Stimulated activated CD4-positive, alpha-beta T cell treated with anti-CD3 and anti-CD28 coated beads, Interleukin-15, amount 100 ng/mL, for 24 hours (primary cell): ENCODE measurements at places on chromosomes 3 and 15.
A peak's percentile ranks its signal among the peaks of the same experiment; 100 is the strongest.

GRCh38 chr3:13607821-13608597 is 59.1 kb downstream of the FBLN2 start:
- no peak for DNase-seq

- DNase-seq, result no peak
These were observed 186.3 kb downstream of the FEZF2 start for GRCh38 chr3:62187022-62187431.

DNA sequence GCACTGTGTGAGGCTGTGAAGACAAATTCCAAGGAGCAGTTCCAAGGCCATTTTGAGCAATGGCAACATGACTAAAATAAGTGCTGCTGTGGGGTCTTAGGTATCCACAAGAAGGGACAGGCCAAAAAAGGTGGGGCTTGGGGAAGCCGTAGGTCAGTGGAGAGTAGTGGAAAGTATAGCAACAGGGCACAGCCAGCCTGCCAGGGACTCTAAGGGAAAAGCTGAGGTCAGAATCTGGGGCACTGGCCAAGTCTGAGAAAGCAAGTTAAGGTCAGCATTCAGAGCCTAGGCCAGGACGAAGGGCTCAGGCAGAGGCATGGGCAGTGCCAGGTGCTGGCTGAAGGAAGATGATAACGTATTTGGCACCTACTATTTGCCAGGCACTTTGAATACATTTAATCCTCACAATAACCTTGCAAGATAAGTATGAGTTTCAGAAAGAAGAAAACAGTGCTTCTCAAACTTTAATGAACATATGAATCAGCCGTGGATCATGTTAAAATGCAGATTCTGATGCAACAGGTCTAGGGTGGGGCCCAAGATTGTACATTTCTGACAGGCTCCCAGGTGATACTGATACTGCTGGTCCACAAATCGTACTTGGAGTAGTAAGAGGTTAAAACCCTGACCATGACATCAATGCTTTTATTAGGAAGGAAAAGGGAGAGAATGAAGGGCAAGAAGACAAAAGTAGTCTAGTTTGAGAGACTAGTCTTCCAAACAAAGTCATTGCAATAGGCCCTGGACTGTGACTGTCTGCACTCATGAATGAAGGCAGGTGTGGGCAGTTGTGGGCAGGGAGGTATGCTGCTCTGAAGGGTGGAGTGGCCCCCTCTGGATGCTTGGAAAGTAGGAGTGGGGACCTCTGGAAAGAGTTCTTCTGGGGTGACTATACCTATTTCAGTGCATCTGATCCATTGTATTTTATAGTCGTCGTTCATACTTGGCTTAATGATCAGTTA is 106.3 kb upstream of the ANKRD28 start:
- no peak for DNase-seq

DNA sequence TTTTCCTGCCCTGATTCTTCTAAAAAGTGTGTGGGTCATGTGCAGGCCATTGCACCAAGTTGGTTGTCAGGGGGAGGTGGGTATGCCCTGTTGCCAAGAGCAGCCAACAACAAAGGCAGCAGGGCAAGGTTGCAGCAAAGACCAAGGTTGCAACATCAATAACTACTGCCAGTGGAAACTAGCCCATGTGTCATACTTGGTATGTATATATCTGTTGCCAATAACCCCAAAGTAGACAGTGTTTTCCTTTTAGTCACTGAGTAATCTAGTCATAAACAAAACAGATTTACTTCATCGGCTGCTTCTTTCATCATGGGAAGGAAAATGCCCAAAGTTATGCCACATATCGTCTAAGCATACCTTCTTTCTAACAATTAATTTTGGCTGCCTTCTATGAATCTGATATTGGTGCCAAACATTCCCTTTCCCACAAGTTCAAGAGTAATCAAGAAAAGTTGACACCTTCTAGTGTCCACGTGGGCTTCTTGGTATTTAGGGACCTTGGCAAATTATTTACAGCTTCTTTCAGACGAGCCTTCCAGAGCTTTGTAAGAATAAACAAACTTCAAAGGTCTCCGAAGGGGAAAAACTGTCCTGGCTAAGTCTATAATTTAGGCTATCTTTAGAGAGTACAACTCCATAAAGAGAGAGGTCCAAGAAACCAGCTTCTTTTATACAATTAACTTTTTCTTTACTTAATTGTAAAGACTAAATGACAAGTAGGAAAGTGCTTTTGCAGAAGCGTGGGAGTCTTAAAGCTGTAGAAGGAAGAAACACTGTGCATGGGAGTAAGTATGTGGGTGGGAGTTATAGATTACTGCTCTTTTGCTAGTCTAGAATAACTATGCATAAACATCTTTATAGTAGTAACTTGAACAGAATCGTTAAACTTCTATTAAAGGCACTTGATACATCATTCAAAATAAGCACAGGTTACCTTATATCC is 10.0 kb upstream of the MBNL1 start:
- peak; percentile 67 for DNase-seq

DNA sequence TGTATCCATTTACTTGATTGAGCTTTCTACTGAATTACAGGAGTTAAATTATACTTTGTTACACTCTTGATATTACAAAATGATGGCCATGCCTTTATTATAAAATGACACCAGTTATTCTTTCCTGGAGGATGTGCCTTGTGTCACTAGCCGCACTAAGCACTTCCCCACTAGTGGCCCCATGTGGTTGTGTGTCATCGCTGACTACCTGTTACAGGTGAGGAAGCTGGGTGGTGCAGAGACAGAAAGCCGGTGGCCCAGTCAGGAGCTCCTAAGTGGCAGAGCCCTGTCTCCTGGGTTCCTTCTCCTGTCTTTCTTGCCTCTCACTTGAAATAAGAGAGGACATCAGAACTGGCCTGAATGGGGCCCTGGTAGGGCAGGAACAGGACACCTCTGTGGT is 96.8 kb downstream of the IGF1R start:
- DNase-seq, result no peak

GRCh38 chr3:171825222-171825828 is 15.0 kb upstream of the PLD1 start:
- DNase-seq, result no peak

GRCh38 chr3:154933581-154933980 is 146.5 kb upstream of the MME start:
- no peak for DNase-seq

GRCh38 chr3:170040418-170040817 is 2.6 kb downstream of the GPR160 start:
- DNase-seq, result no peak

DNA sequence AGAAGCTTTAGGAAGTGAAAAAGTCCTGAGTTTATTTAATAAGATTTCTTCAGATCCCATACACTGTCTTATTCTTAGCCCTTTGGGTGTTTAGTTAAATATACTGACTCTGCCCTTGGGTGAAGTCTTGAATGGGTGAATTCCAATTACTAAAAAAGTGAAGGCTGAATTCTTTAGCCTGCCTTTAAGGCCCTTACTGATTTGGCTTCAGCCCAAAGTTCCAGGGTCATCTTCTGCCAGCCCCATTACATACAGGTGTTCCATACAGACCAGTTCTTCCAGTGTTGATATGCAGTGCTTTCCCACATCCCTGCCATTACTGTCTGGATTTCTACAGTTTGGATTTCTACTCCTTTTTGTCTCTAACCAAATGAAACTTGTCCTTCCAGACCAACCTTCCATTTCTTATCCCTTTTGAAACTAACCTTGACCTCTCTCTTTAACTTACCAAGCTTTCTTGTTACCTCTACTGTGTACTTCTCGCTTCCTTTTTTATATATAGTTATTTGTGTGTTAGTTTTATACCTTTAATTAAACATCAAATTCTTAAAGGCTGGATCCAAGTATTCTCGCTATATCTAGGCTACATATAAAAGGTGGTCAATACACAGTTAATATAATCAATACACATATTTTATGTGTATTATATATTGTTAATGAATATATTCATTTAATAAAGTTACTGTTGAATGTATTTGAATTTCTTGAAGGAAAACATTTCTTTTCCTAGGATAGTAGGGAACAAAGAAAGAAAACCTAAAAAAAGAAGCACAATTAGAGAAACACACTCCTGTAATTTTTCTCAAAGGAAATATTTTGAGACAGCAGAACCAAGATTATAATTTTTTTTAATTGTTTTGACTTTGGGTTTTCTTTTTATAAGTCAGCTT is 15.0 kb downstream of the MBNL1 start:
- no peak for DNase-seq

GRCh38 chr15:68830141-68830785 is 9.6 kb upstream of the ANP32A start:
- DNase-seq, result peak; percentile 36

DNA sequence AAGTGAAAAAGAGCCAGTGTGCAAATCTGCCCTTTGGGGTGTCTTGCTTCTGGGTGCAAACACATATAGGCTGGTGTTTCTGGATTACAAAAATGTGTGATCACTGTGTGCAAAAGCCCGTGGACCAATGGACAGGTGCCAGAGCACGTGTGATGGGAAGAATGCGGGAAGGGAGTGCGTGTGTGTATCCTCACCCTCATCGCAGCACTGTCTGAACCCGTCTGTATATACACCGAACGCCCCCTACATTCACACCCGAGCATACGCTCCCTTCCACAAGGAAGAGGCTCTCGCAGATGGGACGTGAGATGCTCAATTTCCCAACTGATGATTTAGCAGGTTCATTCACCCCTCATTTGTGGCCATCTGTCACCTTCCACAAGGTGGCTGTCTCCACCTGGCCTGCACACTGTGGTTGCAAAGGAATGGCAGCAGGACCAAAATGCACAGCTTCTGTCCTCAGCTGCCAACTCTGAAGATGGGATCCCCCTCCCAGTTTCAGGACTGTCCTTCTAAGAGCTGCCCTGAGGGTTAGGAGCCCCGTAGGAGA is 19.4 kb upstream of the SLC6A1 start:
- no peak for DNase-seq

DNA sequence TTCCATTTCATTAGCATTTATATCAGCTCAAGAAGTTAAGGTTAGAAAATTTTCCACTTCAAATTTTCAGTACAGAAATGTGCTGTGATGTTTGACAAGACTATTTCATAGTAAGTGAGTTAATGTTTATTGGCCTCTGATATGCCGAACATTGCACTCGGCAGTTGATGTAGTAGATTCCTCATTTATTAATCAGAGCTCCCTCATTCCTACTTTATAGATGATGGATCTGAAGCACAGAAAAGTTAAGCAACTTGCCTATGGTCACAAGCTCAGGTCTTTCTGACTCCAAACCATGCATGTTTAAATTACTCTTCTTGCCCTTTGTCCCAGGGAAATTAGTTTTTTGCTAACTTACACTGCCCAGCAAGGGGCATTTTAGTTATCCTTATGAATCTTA is 92.0 kb downstream of the ATG7 start:
- DNase-seq, result no peak

- DNase-seq, result no peak
These were observed 250.3 kb downstream of the SLC9A9 start for GRCh38 chr3:143597774-143598652.

GRCh38 chr3:117486719-117487716 is 777.4 kb downstream of the TUSC7 start:
- no peak for DNase-seq
